ENCODE measurements at places on chromosomes 7 and 10.

- DNase-seq, result no peak
Measured at GRCh38 chr7:155530601-155531000, 15.8 kb downstream of the CNPY1 start.

DNA sequence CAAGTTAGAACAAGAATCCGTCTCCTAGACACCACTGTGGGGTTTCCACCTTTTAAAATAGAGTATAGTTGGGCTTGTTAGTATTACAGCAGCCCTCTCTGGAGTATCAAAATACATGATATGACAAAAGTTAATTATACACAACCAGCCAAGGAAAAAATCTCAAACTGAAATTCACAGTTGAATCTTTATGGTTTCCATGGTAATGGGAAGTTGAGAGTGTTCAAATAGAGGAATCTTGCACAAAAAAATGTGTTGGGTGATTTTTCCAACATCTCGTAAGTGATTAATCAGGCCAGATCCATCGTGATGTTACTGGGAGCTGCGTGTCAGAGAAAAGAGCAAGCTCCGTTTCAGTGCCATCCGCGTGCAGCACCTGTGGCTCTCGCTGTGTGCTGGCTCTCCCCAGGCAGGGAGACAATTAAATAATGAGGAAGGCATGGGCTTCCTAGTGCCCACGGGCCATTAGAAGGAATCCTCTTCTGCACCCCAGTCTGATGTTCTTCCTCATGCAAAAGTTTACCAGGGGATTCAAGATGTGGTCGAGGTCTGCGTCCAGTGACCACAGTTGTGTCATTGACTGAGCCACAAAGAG lies 41.1 kb upstream of the ADARB2 start:
- no peak for DNase-seq

DNA sequence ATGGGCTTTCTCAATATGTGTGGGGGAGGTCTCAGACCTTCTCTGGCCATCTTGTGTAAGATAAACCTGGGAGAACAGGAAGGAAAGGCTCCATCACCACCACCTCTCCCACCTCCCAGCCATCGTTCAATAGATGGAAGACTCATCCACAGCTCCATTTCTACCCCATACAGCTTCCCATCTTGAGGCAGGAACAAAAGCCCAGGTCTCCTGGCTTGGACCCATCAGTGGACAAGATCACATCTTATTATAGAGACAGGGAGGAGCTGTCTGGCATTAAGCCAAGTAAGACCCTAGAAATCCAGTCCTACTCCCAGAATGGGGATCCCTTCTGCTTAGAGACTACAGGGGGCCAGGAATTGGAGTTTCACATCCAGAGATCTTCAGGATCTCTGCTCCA lies 150.3 kb downstream of the GFRA1 start:
- no peak for DNase-seq

GRCh38 chr10:27276581-27276980 lies 36.0 kb upstream of the ACBD5 start:
- no peak for DNase-seq

GRCh38 chr7:151899513-151900360 lies 22.8 kb upstream of the PRKAG2 start:
- DNase-seq, result peak; percentile 66

GRCh38 chr10:12387561-12388210 lies 38.3 kb downstream of the CAMK1D start:
- DNase-seq, result no peak
